ENCODE measurements at places on chromosomes 7 and 10. TPM values are rescaled to one million over a fixed set of nuclear protein-coding genes. Genes with fewer than 3 reads are reported as not detected.

Gene CABCOCO1
- total RNA-seq, result not detected

Gene SUN3
- total RNA-seq, result not detected

Gene TMEM72
- not detected for total RNA-seq

DNA sequence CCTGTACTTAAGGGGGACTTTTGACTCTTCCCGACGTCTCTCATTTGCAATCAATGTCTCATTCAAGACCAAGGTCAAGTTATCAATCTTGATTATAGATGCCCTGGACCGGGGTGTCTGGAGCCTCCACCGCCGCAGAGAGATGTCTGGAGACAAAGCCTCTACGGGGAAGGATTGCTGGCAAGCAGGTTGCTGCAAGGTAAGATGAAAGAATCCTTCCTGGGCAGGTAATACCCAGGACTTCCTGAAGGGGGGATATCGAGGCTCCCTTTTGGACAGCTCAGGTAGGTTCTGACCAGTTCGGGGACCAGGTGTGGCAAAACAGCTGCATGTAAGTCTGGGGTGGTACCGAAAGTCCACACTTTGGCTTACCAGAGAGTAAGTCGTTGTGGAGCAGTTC lies 12.5 kb upstream of the CUX1 start:
- no peak for ATAC-seq

DNA sequence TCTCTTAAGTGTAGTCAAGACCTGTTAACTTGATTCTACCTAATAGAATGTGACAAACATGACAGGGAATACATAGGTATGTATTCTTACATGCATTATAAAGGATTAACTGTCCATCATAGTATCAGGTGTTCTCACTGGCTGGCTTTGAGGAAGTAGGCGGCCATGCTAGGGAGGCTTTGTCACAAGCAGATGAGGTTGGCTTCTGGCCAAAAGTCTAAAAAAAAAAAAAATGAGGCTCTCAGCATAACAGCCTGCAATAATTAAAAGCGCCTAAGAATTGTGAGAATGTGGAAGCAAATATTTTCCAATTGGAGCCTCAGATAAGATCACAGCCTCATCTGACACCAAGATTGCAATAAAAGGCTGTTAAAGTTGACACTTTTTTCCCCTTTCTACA lies 1256.8 kb upstream of the SORCS1 start:
- ATAC-seq, result no peak

Data from activated T-helper 17 cell treated with anti-CD3 and anti-CD28 coated beads, Interleukin-2, amount 50 U/mL, for 72 hours (primary cell).